ENCODE measurements at places on chromosomes 6 and 20.

- no peak for DNase-seq
Measured at GRCh38 chr6:46993846-46994245, 48.3 kb downstream of the ADGRF1 start.

DNA sequence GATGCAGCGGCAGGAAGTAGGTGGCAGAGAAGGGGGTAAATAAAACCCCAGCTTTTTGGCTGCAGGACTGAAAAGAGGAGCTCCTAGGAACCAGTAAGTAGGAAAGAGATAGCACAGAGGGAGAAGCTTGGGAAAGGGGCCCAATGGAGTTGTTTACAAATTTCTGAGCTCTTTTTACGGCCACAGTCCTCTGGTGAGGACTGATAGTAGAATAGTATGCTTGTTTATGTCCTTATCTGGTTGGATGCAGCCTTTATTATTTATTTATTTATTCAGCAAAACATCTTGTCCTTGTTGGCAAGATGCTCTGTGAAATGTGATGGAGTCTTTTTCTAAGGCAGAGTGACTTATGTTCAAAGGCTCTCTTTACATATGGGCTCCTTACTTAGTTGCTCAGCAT is 119.7 kb upstream of the AHI1 start:
- DNase-seq = no peak

- no peak for DNase-seq
Measured at GRCh38 chr6:56959938-56960337, 5.0 kb downstream of the BEND6 start.

DNA sequence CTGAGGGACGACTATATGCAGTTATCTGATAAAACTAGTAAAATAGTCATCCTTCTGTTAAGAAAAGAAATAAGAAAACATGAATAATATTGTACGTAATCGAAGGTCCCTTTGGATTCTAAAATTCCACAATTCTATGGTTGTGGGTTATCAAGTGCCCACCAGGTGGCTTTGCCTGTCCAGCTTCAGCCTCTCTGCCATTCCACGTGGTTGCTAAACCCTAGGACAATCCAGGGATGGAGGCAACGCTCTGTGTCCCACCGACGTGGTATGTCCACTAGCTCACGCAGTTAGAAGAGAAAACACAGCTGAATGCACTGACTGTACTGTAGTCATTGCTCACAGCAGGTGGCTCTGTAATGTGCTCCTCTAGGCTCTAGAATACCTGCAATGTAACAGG is 349.3 kb downstream of the FARS2 start:
- no peak for DNase-seq

DNA sequence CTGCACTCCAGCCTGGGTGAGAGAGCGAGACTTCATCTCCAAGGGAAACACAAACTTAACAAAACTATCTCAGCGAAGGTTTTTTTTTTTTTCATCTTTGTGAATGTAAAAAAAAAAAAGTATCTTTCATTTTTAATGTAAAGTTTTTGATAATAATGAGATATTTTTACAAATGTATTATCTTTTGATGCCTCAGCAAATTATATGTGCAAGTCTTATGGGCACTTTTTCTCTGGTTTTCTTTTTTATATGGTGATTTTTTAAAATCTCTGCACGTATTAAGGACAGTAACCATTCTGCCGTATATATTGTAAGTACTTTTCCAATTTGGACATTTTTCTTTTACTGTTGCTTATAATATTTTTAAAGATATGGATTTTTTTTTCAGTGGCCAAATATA is 76.8 kb downstream of the MAFB start:
- no peak for DNase-seq

GRCh38 chr6:38901802-38902522 is 146.6 kb upstream of the GLP1R start:
- DNase-seq = no peak

GRCh38 chr20:17171746-17172280 is 55.0 kb upstream of the PCSK2 start:
- DNase-seq = no peak

DNA sequence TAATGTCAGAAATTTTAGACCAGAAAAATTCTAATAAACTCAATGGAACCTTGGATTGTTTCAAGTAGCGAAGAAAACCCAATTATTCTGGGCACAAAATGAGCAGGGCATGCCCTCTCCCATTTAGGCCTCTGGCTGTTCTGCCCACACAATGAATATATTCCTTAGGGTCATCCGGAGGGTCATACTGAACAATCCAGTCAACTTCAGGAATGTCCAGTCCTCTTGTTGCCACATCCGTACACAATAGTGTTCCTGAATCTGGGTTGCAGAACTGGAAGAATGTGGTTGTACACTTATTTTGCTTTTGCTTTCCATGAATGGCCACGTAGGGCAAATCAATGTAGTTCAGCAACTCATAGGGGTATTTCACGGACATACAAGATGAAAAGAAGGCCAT is 23.4 kb upstream of the RNF144B start:
- DNase-seq = no peak

- DNase-seq = no peak
Measured at GRCh38 chr6:147867433-147868226, 359.1 kb downstream of the SAMD5 start.

DNA sequence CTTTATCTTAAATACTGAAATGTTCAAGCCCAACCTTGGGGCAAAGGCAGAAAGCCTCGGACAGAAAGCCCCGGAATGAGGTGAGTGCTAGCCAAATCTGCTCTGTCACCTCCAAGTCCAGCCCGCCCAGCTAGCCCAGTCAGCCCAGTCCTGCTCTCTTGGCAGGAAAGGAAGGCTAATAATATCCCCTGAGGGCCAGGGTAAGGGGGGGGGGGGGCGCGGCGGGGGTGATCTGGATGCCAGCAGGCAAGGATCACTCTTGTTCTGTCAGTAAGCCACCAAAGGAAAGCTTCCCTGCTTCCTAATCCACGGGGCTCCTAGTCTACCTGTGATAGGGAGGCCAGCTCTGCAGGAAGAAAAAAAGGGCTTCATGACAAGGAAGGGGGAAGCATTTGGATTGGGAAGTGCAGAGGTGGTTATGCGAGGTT is 1.1 kb downstream of the NDRG3 start:
- no peak for DNase-seq

GRCh38 chr20:51156041-51156982 is 133.4 kb upstream of the KCNG1 start:
- no peak for DNase-seq

DNA sequence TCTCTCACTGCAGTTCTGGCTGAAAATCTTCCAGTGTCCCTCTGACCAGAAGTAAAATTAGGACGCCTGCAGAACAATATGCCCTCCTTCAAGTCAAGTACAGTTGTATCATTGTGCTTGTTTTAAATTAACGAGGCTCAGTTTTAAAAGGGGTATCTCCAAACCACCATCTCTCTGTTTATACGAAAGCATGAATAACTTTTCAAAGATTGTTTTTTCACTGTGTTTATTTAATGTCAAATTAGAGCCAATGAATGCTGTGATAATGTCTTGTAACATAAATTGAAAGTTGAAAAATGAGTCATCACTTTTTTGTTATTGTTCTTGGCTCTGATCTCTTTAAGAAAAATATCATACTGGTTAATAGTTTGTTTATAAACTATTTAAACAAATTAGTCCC is 230.7 kb upstream of the THEMIS start:
- no peak for DNase-seq

- DNase-seq = no peak
Measured at GRCh38 chr6:66849843-66850242, 1142.8 kb upstream of the EYS start.

DNA sequence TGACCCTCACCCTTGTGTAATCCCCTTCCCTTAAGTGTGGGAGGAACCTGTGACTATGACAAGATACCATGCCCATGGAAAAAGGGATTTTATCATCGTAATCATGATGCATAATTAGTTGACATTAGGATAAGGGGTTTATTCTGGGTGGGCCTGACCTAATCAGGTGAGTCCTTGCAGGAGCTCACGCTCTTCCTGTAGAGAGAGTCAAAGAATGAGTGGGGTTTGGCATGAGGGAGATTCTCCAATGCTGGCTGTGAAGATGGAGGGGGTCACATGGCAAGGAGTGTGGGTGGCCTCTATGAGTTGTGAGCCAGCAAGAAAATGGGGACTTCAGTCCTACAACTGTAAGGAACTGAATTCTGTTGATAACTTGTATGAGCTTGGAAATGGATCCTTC is 342.0 kb upstream of the TSHZ2 start:
- no peak for DNase-seq

DNA sequence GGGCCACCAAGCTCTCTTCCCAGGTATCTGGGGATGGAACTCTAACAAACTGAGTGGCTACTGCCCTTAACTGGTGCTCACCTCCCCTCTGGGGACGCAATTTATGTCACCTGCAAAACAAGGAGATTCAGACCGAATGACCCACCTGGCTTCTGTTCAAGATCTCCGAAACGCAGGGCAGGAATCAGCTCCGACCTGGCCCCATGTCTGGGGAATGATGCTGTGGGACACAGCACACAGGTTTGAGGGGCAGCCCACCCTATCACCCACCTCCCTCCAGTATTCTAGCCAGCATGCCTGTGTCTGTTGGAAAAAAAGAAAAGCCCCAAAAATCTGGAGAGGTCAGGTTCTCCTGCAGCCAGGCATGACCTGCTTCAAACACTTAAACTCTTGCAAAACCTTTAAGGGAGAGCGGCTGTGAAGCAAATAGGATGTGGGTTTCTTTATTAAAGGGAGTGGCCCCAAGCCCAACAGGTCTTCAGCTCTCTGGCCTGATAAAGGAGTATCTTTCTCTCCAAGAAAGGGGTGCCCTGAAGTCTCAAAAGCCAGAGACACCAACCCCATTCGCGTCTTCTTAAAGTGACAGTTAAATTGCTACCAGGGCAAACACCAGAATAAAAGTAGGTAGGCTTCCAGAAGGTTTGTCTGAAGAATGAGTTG is 6.4 kb downstream of the PREX1 start:
- DNase-seq = peak; percentile 58

DNA sequence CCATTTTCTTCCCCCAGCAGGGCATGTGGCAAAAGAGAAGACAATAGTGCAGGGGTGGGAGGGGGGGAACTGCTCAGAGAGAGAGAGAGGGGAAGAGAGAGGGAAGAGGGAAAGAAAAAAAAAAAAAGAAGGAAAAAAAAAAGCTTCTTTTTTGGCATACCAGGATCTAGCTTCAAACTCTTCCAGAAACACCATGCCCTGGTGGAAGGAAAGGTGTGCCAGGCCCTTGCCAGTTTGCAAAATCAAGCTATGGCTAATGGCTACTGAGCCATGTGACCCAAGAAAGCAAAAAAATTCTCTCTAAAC is 326 bp downstream of the ZMYND8 start:
- no peak for DNase-seq

Measured in common myeloid progenitor, CD34-positive (primary cell).